ENCODE measurements at places on chromosomes 4 and X.

- DNase-seq, result no peak
These were observed 556 bp upstream of the SMARCA5 start for GRCh38 chr4:143512978-143513313.

DNA sequence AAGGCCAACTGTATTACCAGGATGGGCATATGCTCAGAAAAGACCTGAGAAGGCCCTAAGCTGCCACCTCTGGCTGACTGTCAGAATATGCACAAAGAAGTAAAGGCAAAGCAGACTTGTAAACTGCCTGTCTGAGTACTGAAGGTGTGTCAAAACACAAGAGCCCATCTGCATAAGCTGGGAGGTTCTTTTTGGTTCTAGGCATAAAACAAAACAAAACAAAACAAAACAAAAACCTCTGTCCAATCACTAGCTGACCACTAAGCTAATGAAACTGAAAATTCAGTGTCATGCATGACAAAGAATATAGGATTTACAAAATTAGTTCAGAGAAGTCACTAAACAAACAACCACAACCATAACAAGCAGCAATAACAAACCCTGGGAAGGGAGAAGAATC lies 20.6 kb downstream of the SH3D19 start:
- DNase-seq, result no peak

DNA sequence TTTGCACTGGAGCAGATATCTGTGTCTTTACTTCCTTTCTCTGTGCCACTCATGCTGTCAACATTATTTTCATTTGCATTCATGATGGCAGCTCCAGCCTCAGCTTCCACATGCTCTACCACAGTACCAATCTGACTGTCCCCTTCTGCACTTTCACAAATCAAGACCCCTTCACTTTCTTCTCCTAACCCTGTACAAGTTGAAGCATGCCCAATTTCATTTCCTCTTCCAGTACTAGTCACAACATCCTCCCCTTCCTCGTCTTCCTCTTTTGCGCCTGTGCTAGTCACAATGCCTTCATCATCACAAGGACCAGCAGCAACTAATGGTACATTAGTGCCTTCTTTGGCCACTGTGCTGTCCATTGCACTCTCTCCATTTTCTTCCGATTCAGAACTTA lies 26.5 kb downstream of the BOD1L1 start:
- no peak for DNase-seq

GRCh38 chr4:72975488-72975784 lies 94.1 kb downstream of the COX18 start:
- DNase-seq, result no peak

GRCh38 chr4:4985844-4986243 lies 33.4 kb downstream of the CYTL1 start:
- no peak for DNase-seq

DNA sequence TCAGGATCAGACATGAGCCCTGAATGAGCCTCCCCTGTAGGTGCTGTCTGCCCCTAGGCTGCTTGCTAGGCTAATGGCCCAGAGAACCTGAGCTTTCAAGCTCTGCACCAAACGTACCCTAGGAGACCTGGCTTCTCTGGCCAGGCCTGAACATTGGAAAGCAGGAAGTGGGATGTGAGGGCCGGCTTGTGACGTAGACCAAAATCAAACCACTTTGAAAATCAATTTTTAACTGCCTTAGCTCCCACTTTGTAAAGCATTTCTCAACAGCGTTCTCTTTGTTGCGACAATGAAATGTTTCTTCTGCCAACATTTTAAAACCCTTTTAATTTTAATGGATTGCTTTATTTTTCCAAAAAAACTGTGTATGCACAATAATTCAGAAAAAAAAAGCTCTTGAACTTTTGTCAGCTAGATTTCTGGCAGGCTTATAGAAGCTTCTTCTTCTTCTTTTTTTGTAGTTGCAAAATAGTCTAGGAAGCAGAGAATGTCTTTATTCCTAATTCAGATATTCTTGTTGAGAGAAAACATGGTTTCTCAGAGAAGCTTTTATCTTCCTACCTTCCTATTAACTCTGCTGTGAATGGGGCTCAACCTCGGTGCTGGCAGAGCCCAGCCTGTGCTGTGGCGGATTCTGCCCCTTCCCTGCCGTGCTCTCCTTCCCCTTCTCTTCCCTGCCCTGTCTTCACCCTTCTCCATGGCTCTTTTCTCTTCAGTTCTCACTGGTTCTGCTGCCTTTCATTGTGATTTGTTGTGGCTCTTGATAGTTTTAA lies 145.2 kb upstream of the SFRP2 start:
- DNase-seq, result no peak

DNA sequence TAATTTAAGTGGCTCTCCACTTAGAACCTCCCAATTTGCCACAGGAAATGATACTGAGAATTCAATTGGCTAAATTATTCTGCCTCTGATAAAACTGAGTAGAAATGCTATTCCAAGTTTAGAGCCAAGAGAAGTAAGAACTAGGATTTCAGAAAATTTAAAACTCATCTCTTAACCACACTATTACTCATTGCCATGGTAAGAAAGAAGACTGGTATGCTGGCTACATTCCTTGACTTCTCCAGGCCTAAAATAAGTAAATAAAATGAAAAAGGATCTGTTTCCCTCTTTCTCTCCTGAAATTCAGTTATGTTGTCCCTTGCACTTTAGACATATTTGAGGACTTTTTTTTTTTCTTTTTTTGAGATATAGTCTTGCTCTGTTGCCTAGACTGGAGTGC lies 23.3 kb downstream of the ZNF280C start:
- DNase-seq, result no peak
